ENCODE measurements at places on chromosomes 16 and 17. TPM values are rescaled to one million over a fixed set of nuclear protein-coding genes. Genes with fewer than 3 reads are reported as not detected.
A peak's percentile ranks its signal among the peaks of the same experiment; 100 is the strongest.

The FNDC8 gene
- not detected for total RNA-seq

The CA4 gene
- not detected for total RNA-seq

DNA sequence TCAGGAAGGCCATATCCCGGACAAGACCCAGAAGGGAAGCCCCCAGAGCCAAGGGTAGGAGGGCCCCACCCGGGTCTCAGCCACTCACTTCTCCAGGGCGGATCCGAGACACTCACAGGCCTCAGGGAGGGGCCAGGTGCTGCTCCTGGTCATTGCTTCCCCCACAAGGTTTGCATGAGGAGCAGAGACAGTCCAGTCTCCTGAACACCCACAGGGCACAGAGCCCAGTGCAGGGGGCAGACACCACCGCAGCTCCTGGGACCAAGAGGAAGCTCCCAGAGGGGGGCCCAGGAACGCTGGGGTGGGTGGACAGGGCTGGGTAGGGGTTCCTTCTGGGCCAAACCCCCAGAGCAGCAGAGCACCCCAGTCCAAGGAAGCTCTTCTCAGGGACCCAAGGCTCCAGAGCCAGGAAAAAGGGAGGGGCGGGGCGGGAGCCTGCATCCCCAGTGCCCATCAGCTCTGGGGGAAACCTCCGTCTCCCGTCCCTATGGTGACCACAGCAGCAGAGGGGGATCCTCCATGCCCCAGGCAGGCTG, 709 bp upstream of the MRPL28 start:
- H3K27ac ChIP-seq, result no peak overlapping the region
- no peaks in the 10 kb centered on the region for H3K36me3 ChIP-seq
- no peaks in the 10 kb centered on the region for H3K27me3 ChIP-seq
- peak overlapping the region; percentile 10 for H3K4me3 ChIP-seq
- no peak for DNase-seq

GRCh38 chr16:85275533-85276249, 163.4 kb upstream of the CIBAR2 start:
- DNase-seq, result peak; percentile 59
- H3K36me3 ChIP-seq, result no peaks in the 10 kb centered on the region
- H3K4me1 ChIP-seq, result no peaks in the 10 kb centered on the region
- H3K4me3 ChIP-seq, result no peak overlapping the region

- H3K27ac ChIP-seq, result no peak overlapping the region
- H3K27me3 ChIP-seq, result no peaks in the 10 kb centered on the region
- H3K36me3 ChIP-seq, result no peaks in the 10 kb centered on the region
- DNase-seq, result peak; percentile 69
Observed at GRCh38 chr16:57422026-57422944, 17.7 kb downstream of the CCL17 start.

DNA sequence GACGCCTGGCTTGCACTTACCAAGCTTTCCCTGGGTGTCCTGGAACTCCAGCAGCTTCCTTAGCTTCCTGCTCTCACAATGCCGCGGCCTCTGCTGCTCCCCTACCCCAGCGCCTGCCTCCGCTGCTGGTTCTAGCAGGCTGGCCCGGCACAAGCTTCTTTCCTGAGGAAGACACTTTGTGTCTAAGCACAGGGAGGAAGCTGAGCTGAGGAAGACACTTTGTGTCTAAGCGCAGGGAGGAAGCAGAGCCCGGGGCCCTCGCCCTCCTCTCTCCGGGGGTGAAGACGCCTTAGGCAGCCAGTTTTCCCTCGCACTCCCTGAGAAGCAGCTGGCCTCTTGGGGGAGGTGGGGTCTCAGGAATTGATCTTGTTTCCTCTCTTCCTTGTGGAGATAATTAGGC, 64.9 kb downstream of the PLD6 start:
- H3K4me3 ChIP-seq, result no peak overlapping the region
- H3K27me3 ChIP-seq, result no peaks in the 10 kb centered on the region
- peaks cover 93% of the 10 kb centered on the region for H3K36me3 ChIP-seq
- DNase-seq, result no peak
- 0 out of 2 replicates have a peak overlapping the region, but pooled peaks have one; percentile 10 for H3K27ac ChIP-seq

- no peak overlapping the region for H3K4me3 ChIP-seq
- no peak overlapping the region for H3K27ac ChIP-seq
- no peak for DNase-seq
- H3K4me1 ChIP-seq, result no peaks in the 10 kb centered on the region
Observed at GRCh38 chr17:72487731-72488494, 367.1 kb downstream of the SOX9 start.

DNA sequence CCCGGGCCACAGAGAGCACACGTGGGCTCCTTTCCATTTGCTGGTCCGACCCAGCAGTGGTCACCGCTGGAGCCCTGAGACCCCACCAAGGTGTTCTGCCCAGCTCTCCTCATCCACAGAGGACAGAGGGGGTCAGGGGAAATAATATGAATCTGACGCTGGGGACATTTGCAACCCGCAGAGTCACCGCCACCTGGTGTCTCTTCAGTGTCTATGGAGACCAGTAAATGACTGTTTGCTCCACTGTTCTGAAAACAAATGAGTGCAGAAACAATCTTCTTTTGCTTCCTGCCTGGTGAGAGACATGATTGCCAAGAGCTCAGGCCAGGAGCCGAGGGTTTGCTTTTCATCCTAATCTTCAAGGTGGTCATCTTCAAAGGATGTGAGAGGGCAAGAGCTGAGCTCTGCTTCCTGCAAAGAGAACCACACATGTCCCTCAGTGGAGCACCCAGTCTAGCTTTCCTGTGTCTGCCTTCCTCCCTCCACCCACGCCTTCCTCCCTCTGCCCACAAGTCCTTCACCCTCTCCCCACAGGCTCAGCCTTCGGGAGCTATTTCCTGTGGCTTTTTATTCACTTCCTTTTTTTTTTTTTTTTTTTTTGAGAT, 14.7 kb upstream of the KLHDC4 start:
- H3K36me3 ChIP-seq, result no peaks in the 10 kb centered on the region
- H3K27ac ChIP-seq, result no peak overlapping the region
- peaks cover 10% of the 10 kb centered on the region for H3K4me1 ChIP-seq
- DNase-seq, result no peak

DNA sequence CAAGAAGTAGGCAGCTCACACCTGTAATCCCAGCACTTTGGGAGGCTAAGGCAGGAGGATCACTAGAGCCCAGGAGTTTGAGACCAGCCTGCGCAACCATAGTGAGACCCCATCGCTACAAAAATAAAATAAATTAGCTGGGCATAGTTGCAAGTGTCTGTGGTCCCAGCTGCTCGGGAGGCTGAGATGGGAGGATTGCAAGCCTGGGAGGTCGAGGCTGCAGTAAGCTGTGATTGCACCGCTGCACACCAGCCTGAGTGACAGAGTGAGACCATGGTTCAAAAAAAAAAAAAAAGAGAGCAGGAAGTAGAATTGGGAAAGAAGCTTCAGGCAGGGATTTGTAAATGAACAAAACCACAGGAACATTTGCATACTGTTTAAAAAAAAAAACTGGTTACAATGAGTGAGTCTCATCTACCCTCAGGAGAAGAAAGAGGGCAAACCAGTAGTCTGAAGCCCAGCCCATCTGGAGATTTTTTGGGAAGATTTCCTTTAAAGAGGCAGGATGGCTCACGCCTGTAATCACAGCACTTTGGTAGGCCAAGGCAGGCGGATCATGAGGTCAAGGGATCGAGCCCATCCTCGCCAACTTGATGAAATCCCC, 7.9 kb downstream of the MPV17L start:
- peak; percentile 5 for DNase-seq
- no peaks in the 10 kb centered on the region for H3K27me3 ChIP-seq
- no peak overlapping the region for H3K27ac ChIP-seq
- no peak overlapping the region for H3K4me3 ChIP-seq
- H3K36me3 ChIP-seq, result no peaks in the 10 kb centered on the region

GRCh38 chr16:76780556-76780955, 410.4 kb upstream of the MON1B start:
- DNase-seq, result peak; percentile 85
- H3K36me3 ChIP-seq, result no peaks in the 10 kb centered on the region
- H3K27me3 ChIP-seq, result no peaks in the 10 kb centered on the region
- H3K4me1 ChIP-seq, result peaks cover 34% of the 10 kb centered on the region
- no peak overlapping the region for H3K4me3 ChIP-seq

- no peak overlapping the region for H3K4me3 ChIP-seq
- no peak for DNase-seq
- H3K27ac ChIP-seq, result no peak overlapping the region
- no peaks in the 10 kb centered on the region for H3K4me1 ChIP-seq
Observed at GRCh38 chr17:46984892-46985291, 5.8 kb upstream of the RPRML start.

GRCh38 chr16:22671301-22672076, 142.5 kb upstream of the HS3ST2 start:
- no peaks in the 10 kb centered on the region for H3K4me1 ChIP-seq
- H3K27ac ChIP-seq, result no peak overlapping the region
- no peaks in the 10 kb centered on the region for H3K27me3 ChIP-seq
- no peaks in the 10 kb centered on the region for H3K36me3 ChIP-seq
- no peak overlapping the region for H3K4me3 ChIP-seq

DNA sequence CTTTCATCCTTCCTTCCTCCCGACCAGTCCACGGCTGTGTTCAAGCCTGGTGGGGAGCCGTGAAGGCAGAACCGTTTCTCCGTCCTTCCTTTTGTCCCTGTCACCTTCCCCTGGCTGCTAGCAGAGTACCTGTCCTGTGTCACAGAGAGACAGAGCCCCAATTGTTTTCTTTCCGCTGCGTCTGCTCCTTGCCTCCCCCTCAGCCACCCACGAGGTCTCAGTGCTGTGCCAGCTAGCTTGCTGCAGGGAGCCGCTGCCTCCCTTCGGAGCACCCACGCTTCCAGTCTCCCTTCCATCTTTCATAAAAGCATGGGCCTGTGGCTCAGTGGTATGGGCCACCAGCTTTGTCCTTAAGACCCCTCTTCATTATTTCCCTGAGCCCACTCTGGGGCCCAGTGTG, 62.2 kb downstream of the MPRIP start:
- H3K36me3 ChIP-seq, result peaks cover 83% of the 10 kb centered on the region
- no peak for DNase-seq
- H3K4me3 ChIP-seq, result no peak overlapping the region
- H3K27ac ChIP-seq, result no peak overlapping the region
- no peaks in the 10 kb centered on the region for H3K27me3 ChIP-seq
- peaks cover 21% of the 10 kb centered on the region for H3K4me1 ChIP-seq

DNA sequence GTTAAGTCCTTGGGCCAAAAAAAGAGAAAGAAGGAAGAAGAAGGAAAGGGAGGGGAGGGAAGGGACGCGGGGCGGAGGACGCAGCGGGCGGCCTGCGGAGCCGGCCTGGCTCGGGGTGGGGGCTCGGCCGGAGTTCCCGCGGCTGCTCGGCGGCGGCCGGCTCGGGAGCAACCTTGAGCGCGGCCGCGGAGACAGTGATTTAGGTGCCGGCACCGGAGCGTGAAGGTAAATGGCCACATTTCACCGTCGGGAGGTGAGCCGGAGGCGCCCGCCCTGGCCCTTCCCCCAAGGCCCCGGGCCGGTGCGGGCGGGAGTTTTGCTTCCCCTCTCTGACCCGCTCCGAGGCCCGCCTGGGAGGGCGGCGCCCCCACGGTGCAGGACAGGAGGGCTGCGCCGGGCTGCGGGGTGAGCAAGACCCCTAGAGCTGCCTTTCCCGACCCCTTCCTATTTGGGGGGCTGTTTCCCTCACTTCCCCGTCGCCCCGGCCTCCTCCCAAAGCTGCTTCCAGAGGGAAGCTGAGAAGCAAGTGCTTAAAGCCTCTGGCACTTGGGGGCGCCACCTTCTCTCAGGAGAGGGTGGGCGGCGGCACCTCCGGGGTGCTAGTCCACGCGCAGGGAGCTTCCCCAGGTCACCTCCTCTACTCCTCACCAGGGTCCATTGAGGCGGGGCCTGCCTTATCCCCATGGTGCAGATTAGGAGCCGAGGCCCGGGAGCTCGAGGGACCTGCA, 56.5 kb downstream of the MRM1 start:
- no peak for DNase-seq
- H3K4me3 ChIP-seq, result no peak overlapping the region
- H3K27ac ChIP-seq, result no peak overlapping the region
- no peaks in the 10 kb centered on the region for H3K27me3 ChIP-seq

GRCh38 chr17:74295625-74296547, 21.9 kb downstream of the DNAI2 start:
- DNase-seq, result peak; percentile 63
- H3K4me1 ChIP-seq, result peaks cover 21% of the 10 kb centered on the region
- H3K27ac ChIP-seq, result 0 out of 2 replicates have a peak overlapping the region, but pooled peaks have one; percentile 3
- no peak overlapping the region for H3K4me3 ChIP-seq

GRCh38 chr17:78966123-78966813, 13.5 kb downstream of the LGALS3BP start:
- H3K27me3 ChIP-seq, result no peaks in the 10 kb centered on the region
- DNase-seq, result no peak
- H3K4me3 ChIP-seq, result no peak overlapping the region

DNA sequence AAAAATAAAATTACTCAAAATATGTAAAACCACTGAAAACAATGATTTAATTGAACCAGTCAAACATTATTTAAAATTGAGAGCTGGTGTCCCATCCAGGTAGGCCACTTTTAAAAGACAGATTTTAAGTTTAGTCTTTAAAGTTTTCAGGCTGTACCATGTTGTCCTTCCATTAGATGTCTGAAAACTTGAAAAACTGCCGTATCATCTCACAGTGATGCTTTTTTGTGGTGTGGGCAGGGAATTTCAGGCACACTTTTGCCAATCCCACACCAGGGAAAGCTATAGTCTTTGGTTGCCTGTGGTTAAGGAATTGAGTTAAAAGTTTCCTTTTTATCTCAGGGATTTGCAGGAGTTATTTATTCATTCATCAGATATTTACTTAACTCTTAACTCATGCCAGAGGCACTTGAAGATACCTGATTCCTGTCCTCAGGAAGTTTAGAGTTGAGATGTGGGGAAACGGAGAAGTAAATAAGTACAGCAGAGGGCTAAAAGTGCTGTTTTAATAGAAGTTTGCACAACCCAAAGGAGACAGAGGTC, 3.2 kb downstream of the SNTB2 start:
- peak overlapping the region; percentile 79 for H3K4me3 ChIP-seq
- H3K4me1 ChIP-seq, result peaks cover 36% of the 10 kb centered on the region
- H3K36me3 ChIP-seq, result no peaks in the 10 kb centered on the region
- no peaks in the 10 kb centered on the region for H3K27me3 ChIP-seq
- DNase-seq, result peak; percentile 36

- no peak overlapping the region for H3K4me3 ChIP-seq
- peaks cover 9% of the 10 kb centered on the region for H3K4me1 ChIP-seq
- no peak overlapping the region for H3K27ac ChIP-seq
- no peak for DNase-seq
- no peaks in the 10 kb centered on the region for H3K36me3 ChIP-seq
Observed at GRCh38 chr16:49051576-49051975, 230.1 kb downstream of the CBLN1 start.

GRCh38 chr16:23316232-23316631, 14.1 kb downstream of the SCNN1B start:
- H3K27me3 ChIP-seq, result no peaks in the 10 kb centered on the region
- no peak overlapping the region for H3K27ac ChIP-seq
- H3K4me1 ChIP-seq, result no peaks in the 10 kb centered on the region
- no peaks in the 10 kb centered on the region for H3K36me3 ChIP-seq
- H3K4me3 ChIP-seq, result no peak overlapping the region
- DNase-seq, result no peak

DNA sequence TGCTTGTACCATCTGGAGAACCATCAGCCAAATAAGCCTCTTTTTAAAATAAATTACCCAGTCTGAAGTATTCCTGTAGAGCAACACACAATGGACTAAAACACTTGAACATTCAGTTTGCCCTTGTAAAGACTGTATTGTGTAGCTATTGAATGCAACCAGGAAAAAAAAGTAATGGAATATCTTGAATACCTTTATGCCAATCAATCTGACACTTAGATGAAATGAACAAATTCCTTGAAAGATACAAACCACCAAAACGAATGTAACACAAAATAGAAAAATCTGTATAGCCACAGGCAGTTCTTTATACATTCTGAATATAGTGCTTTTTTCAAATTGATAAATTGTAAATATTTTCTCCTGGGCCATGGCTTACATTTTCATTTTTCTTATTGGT, 63.3 kb upstream of the KCNJ16 start:
- no peaks in the 10 kb centered on the region for H3K27me3 ChIP-seq
- H3K4me3 ChIP-seq, result no peak overlapping the region
- no peaks in the 10 kb centered on the region for H3K36me3 ChIP-seq
- H3K4me1 ChIP-seq, result peaks cover 2% of the 10 kb centered on the region
- H3K27ac ChIP-seq, result no peak overlapping the region

All from PC-3 (cell line).